Activated CD4-positive, alpha-beta memory T cell treated with anti-CD3 and anti-CD28 coated beads for 36 hours (primary cell): ENCODE measurements at places on chromosomes 2 and 18. TPM values are rescaled to one million over a fixed set of nuclear protein-coding genes. Genes with fewer than 3 reads are reported as not detected.

The SIX2 gene
- total RNA-seq, result not detected

The POTEC gene
- total RNA-seq, result not detected

The C2orf92 gene
- 4.8 TPM for total RNA-seq

The EMILIN1 gene
- 0.29 TPM for total RNA-seq

The ADAM23 gene
- total RNA-seq, result 2.3 TPM

The PLGLB2 gene
- 0.29 TPM for total RNA-seq

The MTX2 gene
- total RNA-seq, result 25.8 TPM

The SPAST gene
- 15.8 TPM for total RNA-seq
